Thoracic aorta endothelial cell (primary cell): ENCODE measurements at places on chromosomes 3 and 15. TPM values are rescaled to one million over a fixed set of nuclear protein-coding genes. Genes with fewer than 3 reads are reported as not detected.

ANKRD28 gene
- 199 and 211 TPM in 2 replicates for total RNA-seq

COX5A gene
- 83.5 and 88.3 TPM in 2 replicates for total RNA-seq

SLC51A gene
- not detected in 2 replicates for total RNA-seq

UROC1 gene
- total RNA-seq, result not detected in 2 replicates

CFAP100 gene
- not detected in 2 replicates for total RNA-seq

RNU5B-1 gene
- total RNA-seq, result not detected in 2 replicates

CD86 gene
- total RNA-seq, result not detected in 2 replicates

NEO1 gene
- 0.27 and 0.29 TPM in 2 replicates for total RNA-seq

SLC22A13 gene
- total RNA-seq, result 0.22 and 0.27 TPM in 2 replicates

RETNLB gene
- not detected in 2 replicates for total RNA-seq

MKRN3 gene
- total RNA-seq, result 0.79 TPM in 1 of 2 replicates, not detected in the other

RASSF1 gene
- total RNA-seq, result 14.6 and 17.0 TPM in 2 replicates

SNX22 gene
- 0.65 and 1.5 TPM in 2 replicates for total RNA-seq

ZFYVE19 gene
- total RNA-seq, result 18.5 and 27.3 TPM in 2 replicates

LRTM1 gene
- not detected in 2 replicates for total RNA-seq

FAM107A gene
- 10.8 and 48.1 TPM in 2 replicates for total RNA-seq

DNAH12 gene
- total RNA-seq, result under 0.01 and 0.14 TPM in 2 replicates

CCDC80 gene
- 8.0 and 9.2 TPM in 2 replicates for total RNA-seq

UBA3 gene
- 103 and 113 TPM in 2 replicates for total RNA-seq

RTP4 gene
- 0.22 TPM in 1 of 2 replicates, not detected in the other for total RNA-seq

AHSG gene
- not detected in 2 replicates for total RNA-seq

TMC3 gene
- not detected in 2 replicates for total RNA-seq

PRR20G gene
- not detected in 2 replicates for total RNA-seq

SAMD7 gene
- total RNA-seq, result not detected in 2 replicates

STAC gene
- total RNA-seq, result not detected in 2 replicates

GP9 gene
- not detected in 2 replicates for total RNA-seq

TIMP4 gene
- total RNA-seq, result 0.14 TPM in 1 of 2 replicates, not detected in the other
